ENCODE measurements at places on chromosomes 2 and 18. TPM values are rescaled to one million over a fixed set of nuclear protein-coding genes. Genes with fewer than 3 reads are reported as not detected.
A peak's percentile ranks its signal among the peaks of the same experiment; 100 is the strongest.

TLX2 gene
- not detected for total RNA-seq

FOXD4L1 gene
- not detected for total RNA-seq

GRCh38 chr2:6580982-6581381 lies 284.7 kb downstream of the CMPK2 start:
- DNase-seq: peak; percentile 73

- no peak for DNase-seq
Observed at GRCh38 chr2:33727361-33728032, 128.4 kb upstream of the FAM98A start.

DNA sequence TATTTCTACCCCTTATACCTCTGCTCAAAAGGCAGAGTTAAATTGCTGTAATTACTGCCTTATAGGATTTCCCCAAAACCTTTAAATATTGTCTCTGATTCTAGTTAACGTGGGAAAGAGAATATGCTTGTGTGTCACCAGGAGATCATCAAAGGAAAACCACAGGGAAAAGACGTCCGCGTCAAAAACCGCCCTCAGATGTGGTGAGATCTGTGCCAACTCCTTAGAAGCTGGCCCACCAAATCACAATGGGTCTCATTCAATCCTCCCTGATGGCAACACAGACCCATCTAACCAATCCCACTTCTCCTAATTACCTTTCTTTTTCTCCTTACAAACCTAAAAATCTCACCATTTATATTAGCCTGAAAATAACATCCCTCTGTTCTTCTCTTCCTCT lies 25.4 kb downstream of the VPS54 start:
- peak; percentile 11 for DNase-seq
